ENCODE measurements at places on chromosomes 6 and 20.

DNA sequence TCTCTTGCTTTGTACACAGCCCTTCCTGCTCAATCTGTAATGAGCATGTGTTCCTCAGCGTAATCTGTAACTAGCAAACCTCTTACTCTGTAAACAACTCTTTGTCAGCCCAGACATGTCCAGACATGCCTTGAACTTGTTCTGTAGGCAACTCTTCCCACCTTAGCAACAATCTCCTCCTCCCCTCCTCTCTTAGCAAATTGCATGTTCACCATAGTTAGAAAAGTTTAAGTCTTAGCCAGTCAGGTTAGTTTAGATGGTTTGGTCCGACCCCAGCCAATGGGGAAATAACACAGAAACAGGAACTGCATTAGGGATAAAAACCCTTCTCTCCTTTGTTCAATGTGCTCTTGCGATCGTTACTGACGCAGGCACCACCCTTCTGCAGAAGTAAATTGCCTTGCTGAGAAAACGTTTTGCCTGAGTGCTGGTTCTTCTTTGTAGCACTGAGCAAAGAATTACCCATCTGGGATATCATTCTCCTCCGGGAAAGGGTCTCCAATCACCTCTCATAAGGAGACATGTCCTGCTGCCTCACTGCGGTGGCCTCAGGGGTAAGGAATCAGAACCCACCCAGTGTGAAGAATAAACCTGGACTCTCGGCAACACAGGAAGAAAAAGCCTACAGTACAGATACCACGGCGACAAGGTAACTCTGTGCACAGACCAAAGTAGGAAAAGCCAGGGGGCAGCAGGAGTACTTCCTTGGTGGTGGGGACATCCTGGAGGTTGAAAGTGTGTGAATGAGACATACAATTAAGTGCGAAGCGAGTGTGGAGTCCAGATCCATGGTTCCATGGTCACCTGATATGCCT lies 26.2 kb downstream of the PLN start:
- no peak for ATAC-seq

DNA sequence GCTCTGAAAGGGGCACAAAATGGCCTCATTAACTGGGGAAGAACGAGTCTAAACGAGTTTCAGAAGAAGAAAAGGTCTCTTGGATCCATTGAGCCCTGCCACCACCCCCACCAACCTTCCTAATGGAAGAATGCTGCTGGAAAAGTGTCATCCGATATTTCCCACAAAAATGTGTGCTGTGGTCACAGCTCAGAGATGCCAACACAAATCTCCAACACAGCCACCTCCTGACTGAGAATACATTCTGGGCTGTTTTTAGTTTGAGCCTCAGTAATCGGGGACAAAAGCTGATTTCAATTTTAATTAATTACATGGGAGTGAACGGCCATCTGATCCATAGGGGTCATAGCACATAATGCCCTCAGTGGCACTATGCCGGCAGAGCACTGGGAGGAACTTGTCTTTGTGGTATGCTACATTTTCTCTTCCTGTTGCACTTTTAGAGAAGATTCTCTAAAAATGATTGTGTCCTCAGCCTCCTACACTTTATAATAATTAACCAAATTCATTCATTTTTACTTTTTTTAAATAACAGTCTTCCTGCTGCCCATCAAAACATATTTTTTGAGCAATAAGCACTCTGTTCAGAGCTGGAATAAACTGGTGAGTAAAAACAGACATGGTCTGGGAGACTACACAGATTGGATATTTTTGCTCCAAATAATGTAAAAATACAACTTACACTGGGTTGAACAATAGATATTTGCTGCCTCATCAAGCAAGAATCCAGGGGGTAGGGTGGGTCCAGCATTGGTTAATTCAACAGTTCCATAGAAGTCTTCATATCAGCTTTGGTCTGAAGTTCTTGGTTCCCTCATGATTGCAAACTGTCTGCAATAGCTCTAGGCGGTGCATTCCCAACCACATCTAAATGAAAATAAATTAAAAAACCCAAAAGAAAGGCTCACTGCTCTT lies 143.6 kb upstream of the TMEM170B start:
- ATAC-seq, result no peak

- ATAC-seq, result no peak
Observed at GRCh38 chr6:19301980-19302379, 535.2 kb upstream of the ID4 start.

DNA sequence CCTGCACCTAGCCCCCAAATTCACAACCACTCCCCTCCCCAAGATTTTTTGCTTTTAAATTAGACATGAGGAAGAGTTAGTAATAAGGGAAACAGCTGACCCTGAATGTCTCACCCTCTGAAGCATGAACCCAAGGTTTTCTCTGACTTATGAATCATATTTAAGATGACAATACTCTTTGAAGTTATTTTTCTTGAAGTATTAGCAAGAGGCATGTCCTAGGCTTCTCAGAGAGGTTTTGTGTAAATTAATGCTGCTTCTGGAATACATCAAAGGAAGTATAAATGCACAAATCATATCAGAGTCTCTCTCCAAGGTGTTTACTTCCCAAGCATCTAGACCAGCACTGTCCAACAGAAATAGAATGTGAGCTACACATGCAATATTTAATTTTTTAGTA lies 408.1 kb upstream of the MARCKS start:
- no peak for ATAC-seq

DNA sequence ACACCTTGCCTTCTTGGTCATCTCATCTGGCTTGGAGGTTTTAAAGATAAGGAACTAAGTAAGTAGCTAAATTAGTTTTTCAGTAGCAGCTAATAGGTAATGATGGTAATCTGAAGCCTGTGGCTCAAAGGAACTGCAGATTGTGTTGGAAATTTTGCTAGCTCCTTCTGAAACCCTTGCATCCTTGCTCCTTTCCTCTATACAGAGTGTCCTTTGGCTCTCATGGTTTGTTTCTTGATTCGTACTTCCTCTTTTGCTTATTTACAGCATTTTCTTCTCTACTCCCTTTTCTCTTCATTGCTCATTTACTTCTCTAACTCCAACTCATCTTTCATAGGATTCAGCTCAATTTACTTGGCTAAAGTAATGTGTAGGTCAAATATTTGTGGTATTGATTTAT lies 19.0 kb downstream of the LRRC1 start:
- no peak for ATAC-seq

GRCh38 chr6:131059486-131059885 lies 3.6 kb downstream of the EPB41L2 start:
- ATAC-seq, result no peak

- ATAC-seq, result no peak
Observed at GRCh38 chr20:31816221-31816620, 2.9 kb upstream of the MYLK2 start.

- no peak for ATAC-seq
Observed at GRCh38 chr6:46118157-46118556, 11.6 kb upstream of the ENPP4 start.

GRCh38 chr20:40741507-40742106 lies 52.6 kb upstream of the MAFB start:
- no peak for ATAC-seq

- ATAC-seq, result no peak
Observed at GRCh38 chr20:50586531-50587232, 76.5 kb downstream of the PTPN1 start.

- ATAC-seq, result no peak
Observed at GRCh38 chr6:157985378-157986155, 3.9 kb downstream of the SYNJ2 start.

GRCh38 chr6:150729188-150729748 lies 129.6 kb downstream of the PLEKHG1 start:
- ATAC-seq, result no peak

GRCh38 chr6:153553627-153554026 lies 422.5 kb upstream of the RGS17 start:
- ATAC-seq, result no peak

DNA sequence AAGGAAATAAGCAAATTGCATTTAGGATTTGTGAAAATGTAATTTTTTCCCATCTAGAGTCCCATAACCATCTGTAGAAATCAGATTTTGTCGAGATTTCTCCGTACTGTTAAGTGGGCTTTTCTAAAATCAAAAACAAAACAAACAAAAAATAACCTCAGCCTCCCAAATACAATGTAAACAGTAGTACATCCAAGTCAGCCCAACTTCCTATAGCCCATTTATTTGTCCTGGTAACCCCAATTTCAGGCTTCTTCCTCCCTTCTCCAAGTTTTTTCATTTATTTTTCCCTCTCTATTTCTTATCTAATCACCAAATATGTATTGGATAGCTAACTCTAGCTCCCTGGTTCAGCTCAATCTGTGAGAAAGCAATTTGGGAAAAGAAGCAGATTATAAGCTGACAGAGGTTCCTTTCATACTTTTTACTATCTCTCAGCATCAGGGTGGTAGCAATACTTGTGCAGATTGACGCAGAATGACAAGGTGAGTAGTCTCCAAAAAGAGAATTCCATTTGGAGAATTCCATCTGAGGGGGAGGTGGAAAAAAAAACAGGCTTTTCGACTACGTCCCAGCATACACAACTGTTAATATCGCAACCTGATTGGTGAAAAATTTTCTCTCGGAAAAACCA lies 132.6 kb upstream of the BTN3A2 start:
- no peak for ATAC-seq

- ATAC-seq, result no peak
Observed at GRCh38 chr6:46688117-46688965, 656 bp downstream of the TDRD6 start.

GRCh38 chr6:108746366-108746765 lies 101.9 kb upstream of the ARMC2 start:
- ATAC-seq, result no peak

GRCh38 chr6:161410076-161410475 lies 136.2 kb upstream of the AGPAT4 start:
- ATAC-seq, result no peak

DNA sequence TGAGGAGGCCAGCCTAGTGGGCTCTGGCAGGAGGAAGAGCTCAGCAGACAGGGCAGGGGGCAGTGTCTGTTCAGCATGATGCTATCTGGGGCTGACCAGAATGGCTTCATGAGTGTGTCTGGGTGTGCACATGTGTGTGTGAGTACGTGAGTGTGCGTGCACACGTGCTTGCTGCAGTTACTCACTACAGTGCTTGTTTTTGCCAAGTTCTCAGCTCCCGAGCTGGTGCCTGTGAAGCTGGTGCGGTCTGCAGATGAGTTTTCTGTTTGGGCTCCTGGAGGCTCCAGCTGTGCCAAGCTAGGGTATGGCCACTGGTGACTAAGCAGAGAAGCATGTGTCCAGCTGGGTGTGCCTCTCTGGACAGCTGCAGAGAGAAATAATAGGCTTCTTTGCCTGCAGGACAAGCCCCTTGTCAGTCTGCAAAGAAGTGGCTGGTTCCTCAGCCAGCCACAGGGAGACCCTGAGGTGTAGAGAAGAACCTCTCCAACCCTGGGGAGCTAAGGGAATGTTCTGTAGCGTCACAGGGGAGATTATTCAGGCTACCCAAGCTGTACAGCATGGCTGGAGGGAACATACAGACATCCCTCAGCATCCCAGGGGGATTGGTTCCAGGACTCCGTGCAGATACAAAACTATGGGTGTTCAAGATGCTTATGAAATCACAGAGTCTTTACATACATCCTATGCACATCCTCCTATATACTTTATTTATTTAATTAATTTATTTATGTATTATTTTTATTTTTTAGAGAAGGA lies 40.2 kb upstream of the FAM50B start:
- no peak for ATAC-seq

GRCh38 chr6:32799168-32799567 lies 17.6 kb downstream of the HLA-DOB start:
- ATAC-seq, result no peak

DNA sequence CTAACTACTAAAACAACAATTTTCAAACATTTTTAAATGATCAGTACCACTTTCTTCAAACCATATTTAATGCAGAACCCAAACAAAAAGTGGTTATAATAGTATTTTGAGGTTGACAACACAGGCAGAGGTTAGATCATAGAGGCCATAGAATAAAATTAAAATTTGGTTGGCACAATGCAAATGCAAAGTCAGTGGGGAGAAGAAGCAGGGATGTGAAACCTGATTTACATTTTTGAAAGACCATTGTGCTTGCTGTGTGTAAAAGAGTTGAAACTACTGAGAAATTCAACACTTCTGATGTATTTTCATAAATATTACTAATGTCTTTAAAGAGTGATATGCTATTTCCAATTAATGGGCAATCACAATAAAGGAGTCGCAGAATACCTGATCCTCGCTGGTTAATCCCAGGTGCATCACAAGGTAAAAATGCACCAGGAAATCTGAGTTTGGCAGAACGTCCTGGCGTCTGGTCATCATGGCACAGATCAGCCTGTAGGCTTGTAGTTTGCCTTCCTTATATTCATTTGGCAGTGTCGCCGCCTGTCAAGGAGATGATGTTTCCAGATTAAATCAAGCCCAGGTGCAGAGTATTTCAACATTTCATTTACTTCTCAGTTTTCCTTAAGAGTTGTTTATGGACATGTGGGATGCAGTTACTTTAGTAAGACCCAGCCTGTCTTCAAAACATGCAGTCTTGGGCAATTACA lies 141.2 kb downstream of the RALGAPA2 start:
- ATAC-seq, result no peak

DNA sequence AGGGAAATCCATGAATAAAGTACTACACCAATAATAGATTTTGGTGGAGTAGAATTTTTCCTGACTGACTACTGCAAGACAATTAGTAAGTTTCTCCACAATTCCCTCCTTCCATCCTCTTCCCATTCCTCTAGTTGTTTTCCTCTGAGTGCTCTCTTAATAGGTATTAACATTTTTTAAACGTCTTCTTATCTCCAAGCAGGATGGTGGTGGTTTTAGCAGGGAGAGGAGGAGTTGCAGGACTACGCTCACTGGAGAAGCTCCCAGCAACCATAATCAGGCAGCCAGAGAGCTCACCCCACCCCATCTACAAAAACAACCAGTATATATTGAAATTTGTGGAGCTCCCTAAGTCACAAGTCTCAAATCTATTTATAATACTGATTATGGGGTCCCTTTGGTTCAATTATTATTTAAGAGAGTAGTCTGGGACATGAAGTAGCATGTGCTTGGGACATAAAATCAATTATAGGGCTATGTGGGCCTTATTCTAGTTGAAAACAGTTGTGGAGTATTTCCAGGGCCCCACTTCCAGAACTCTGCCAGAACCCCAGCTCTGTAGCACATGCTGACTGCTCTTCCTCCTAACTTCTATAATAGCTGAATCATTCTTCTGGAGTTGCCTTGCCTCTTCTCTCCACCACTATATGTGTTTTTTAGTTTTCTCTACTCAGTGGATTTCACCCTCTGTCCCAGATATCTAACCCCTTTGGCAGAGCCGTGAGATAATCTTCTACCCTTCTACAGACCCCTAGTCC lies 49.8 kb downstream of the MYB start:
- ATAC-seq, result no peak

DNA sequence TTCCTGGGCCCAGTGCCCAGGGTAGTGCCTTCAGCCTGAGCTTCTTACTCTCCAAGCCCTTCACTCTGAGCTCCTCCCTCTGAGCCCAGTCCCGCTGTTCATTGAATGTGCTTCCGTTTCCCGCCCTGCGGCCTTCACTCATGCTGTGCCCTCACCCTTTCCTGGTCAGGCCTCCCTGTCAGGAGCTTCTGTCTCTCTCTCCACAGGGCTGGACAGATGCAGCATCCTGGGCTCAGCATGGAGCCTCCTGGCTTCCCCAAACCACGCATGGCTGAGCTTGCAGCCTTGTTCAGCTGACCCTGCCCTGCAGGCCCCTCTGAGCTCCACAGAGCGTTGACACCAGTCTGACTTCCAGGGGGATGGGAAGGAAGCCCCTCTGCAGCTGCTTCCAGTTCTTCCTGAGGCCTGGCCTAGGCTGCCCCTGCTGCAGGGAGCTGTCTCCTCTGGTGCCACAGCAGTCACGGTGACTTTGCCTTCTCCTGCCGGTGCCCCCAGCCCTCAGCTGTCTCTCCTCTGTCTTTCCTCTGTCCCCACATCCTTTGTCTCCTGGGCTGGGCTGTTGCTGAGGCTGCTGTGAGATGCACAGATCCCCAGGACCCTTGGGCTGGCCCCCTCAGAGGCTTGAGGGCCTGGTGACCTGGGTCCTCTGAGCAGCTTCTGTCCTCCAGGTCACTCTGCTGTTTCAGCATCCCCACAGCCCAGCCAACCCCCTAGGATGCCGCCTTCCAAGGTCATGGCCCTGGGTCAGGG lies 7.9 kb upstream of the MYT1 start:
- ATAC-seq, result no peak
